T-helper 2 cell treated with Interferon-gamma antibody and Interleukin-4, amounts not matched to agents 100 ng/mL and 5 ng/mL, for 36 hours (primary cell): ENCODE measurements at places on chromosomes 3 and 15. TPM values are rescaled to one million over a fixed set of nuclear protein-coding genes. Genes with fewer than 3 reads are reported as not detected.

Gene C15orf62
- total RNA-seq: 0.89 and 1.4 TPM in 2 replicates

Gene RBP2
- total RNA-seq: not detected in 2 replicates

Gene APBA2
- 7.0 and 8.1 TPM in 2 replicates for total RNA-seq

Gene ARPP21
- total RNA-seq: not detected in 2 replicates

Gene SPSB4
- total RNA-seq: not detected in 2 replicates

Gene ZIC4
- not detected in 2 replicates for total RNA-seq

Gene C3orf20
- total RNA-seq: 0.20 and 0.30 TPM in 2 replicates

Gene CPB1
- total RNA-seq: not detected in 2 replicates

Gene RPN1
- total RNA-seq: 214 and 216 TPM in 2 replicates

Gene CASR
- total RNA-seq: 0.02 TPM in 1 of 2 replicates, not detected in the other

Gene KNG1
- not detected in 2 replicates for total RNA-seq

Gene FOXB1
- total RNA-seq: 1.5 and 1.6 TPM in 2 replicates

Gene SCAANT1
- not detected in 2 replicates for total RNA-seq

Gene SLC2A2
- total RNA-seq: not detected in 2 replicates

Gene CNTN3
- total RNA-seq: not detected in 2 replicates

Gene ONECUT1
- total RNA-seq: not detected in 2 replicates

Gene TMEM207
- total RNA-seq: not detected in 2 replicates

Gene MST1R
- 2.1 and 3.2 TPM in 2 replicates for total RNA-seq

Gene CDCP1
- 21.8 and 22.7 TPM in 2 replicates for total RNA-seq

Gene UACA
- 0.68 and 1.5 TPM in 2 replicates for total RNA-seq

Gene INSYN1
- total RNA-seq: not detected in 2 replicates

Gene ANKRD63
- total RNA-seq: 0.23 TPM in 1 of 2 replicates, not detected in the other

Gene HTR3E
- not detected in 2 replicates for total RNA-seq

Gene KIF7
- total RNA-seq: 0.84 and 1.0 TPM in 2 replicates

Gene WDR93
- not detected in 2 replicates for total RNA-seq

Gene TP63
- 2.9 TPM in 2 replicates for total RNA-seq

Gene HESX1
- 0.68 and 1.1 TPM in 2 replicates for total RNA-seq

Gene SCG3
- not detected in 2 replicates for total RNA-seq

Gene ABHD10
- total RNA-seq: 31.2 and 35.8 TPM in 2 replicates

Gene CTXN2
- total RNA-seq: 0.05 TPM in 1 of 2 replicates, not detected in the other
